Stimulated activated CD4-positive, alpha-beta T cell treated with anti-CD3 and anti-CD28 coated beads, Interleukin-15, amount 100 ng/mL, for 1 hour (primary cell): ENCODE measurements at places on chromosomes 7 and 10.

GRCh38 chr10:130894471-130894870, 417.1 kb downstream of the TCERG1L start:
- DNase-seq, result no peak

- DNase-seq, result no peak
Observed at GRCh38 chr10:131830446-131831130, 70.2 kb upstream of the PPP2R2D start.

DNA sequence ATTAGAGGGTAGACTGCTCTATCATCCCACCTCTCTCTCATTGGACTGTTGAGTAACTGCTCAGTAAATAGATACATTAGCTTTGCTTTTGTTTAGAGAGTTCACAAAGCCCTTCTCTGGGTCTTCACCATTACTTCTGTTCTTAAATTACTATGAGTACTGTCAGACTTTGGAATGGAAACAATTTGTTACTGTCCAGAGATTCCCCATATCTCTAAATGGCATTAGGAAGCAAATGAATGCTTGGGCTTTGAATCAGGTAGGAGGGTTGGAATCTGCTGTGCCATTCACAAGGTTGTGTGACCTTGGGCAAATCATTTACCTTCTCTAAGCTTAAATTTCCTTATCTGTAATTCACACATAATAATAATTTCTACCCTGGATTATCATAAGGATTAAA, 541.0 kb upstream of the FZD8 start:
- no peak for DNase-seq

DNA sequence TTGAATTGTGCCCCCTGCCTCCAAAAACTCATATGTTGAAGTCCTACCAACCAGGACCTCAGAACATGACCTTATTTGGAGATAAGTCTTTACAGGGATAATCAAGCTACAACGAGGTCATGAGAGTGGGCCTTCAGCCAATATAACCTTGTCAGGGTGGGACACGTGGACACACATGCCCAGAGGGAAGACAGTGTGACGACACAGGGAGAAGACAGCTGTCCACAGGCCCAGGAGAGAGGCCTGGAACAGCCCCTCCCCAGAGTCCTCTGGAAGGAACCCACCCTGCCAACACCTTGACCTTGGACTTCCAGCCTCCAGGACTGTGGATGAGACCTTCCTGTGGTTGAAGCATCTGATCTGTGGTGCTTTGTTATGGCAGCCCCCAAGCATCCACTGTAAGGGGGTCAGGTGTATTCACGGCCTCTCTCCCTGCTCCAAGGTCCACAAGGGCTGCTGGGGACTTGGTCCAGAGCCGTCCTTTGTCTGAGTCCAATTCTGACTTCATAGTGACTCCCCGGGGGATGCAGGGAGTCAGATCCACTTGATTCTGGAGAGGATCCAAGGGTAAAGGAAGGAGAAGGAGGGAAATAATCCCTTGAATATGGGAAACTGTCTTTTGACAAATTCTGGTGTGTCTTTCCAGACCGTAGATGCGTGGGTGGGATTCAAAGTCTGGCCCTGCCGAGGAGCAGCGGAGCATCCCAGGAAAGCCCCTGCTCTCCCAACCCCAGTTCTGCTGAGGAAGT, 7.0 kb downstream of the CALML3 start:
- DNase-seq, result no peak

DNA sequence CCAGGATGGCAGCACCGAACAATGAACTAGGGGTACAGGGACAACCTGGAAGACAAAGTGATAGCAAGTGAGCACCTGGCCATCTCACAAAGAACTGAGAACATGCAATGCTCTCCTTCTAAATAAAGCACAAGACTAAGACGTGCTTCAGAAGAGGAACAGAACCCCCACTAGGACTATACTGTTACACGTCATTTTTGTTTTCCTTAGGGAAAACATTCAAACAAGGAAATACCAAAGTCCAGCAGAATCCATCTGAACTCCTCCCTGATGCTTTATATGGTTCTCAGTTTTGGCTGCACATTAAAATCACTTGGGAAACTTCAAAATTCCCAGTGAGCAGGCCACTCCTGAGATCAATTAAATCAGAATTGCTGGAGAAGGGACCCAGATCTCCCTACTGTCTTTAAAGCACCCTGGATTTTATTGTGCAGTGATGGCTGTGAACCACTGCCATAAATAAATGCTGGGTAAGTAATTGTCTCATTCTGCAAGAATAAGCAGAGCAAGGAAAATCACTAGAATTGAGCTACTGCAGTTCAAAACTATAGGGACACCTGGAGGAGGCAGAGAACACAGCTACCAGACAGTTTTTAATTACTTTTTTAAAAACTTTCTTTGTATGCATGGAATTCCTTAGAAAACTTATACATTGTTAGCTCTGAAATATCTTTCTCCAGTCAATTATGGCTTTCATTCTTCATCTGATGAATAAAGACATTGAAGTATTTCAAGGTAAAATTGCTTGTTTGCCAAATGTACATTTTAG, 866.5 kb upstream of the GHITM start:
- DNase-seq, result no peak

GRCh38 chr10:132375116-132375794, 21.7 kb upstream of the PWWP2B start:
- no peak for DNase-seq

DNA sequence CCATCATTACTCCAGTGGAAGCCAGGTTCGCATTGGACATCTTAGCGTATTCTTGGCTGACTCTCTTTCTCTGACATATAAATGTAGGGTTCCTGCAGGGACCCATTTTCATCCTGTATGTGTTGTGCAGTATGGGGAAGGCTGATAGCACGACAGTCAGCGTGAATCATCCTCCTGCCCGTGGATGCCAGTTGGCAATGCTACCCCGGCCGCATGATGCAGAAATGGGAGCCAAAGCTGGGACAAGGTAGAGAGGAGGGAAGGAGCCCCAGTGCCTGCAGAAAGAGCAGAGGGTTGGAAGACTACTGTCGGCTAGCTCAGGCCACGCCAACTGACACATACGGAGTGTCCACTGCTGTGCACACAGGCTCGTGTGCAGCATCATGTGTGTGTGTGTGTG, 251.6 kb downstream of the SKAP2 start:
- DNase-seq, result no peak

DNA sequence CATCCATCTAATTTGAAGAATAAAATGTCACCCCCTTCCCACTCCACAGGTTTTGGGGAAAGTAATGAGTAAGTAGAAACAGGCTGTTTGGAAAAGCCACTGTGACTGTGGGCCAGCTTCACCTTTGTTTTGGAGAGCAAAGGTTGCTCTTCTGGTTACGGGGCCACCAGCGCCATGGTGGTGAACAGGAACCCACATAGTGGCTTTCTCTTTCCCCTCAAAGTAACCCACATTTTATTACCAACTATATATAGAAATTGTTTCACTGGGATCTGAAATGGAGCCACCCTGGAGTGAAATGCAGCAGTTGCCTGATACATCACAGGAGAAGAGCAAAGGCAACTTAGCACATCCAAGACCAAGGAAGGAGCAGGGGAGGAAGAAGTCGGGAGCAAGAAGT, 112.3 kb upstream of the EFCAB10 start:
- DNase-seq, result no peak

GRCh38 chr7:30285067-30285535, 704 bp downstream of the ZNRF2 start:
- peak; percentile 16 for DNase-seq

- no peak for DNase-seq
Observed at GRCh38 chr10:74863551-74863950, 37.2 kb downstream of the KAT6B start.

GRCh38 chr7:123120286-123120685, 79.5 kb downstream of the SLC13A1 start:
- DNase-seq, result no peak

- no peak for DNase-seq
Observed at GRCh38 chr7:114789161-114789560, 132.7 kb upstream of the MDFIC start.

DNA sequence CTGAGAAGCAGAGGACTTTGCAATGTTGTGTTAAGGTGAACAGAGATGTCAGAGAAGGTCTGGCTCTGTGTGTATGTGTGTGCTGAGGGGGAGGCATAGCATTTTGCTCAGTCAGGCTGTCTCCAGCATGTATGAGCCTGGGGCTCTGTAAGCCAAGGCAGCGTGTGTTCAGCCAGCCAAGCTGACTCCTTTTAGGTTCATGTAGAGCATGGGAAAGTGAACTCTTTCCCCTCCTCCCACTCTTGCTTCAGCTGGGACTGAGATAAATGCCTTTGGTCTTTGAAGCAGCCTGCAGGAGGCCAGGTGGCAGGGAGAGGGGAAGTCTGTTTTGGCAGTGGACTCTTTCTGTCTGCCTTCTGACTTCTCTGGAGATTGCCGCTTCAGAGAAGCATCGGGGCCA, 3.8 kb downstream of the SFXN2 start:
- DNase-seq, result no peak

DNA sequence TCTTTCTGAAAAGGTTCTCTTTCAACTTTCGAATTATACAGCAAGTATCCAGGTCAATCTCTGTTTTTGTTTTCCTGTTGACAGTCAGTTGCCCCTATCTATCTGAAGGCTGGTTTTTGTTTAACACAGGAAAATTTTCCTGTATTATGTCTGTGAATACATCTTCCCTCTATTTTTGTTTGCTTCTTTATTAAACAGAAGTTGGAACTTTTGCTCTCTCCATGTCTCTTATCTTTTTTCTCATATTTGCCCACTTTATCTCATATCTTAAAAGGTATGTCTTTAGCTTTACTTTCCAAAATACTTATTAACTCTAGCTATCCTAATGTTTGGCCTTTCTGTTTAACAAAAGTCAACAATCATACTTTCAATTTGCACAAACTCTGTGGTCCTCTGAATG, 95.0 kb downstream of the BRAF start:
- no peak for DNase-seq

DNA sequence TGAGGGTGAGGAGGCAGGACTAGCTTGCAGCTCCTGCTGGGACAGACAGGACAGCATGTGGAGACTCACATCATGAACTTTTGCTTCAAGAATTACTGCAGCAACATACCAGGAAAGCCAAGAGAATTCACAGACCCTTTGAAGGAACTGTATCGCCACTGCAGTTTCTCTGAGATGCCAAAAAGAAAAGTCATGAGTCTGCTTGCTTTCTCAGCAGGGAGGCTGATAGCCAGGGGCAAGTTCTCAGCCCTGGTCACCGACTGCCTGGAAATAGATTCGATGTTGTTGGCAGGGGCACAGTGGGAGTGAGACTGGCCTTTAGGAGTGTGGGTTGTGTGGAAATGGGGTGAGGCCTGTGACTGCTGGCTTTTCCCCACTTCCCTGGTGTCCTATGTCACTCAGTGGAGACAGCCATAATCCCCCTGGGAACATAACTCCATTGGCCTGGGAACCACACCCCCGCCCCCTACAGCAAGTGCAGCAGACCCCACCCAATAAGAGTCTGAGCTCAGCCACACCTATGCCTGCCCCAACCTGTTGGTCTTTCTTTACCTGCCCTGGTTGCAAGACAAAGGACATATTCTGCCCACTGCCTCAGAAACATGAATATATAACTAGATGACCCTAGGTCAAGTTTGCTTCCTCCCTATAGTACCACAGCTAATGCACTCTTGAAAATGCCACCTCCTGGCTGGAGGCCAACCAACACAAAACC, 1.6 kb upstream of the SAMD9 start:
- no peak for DNase-seq

DNA sequence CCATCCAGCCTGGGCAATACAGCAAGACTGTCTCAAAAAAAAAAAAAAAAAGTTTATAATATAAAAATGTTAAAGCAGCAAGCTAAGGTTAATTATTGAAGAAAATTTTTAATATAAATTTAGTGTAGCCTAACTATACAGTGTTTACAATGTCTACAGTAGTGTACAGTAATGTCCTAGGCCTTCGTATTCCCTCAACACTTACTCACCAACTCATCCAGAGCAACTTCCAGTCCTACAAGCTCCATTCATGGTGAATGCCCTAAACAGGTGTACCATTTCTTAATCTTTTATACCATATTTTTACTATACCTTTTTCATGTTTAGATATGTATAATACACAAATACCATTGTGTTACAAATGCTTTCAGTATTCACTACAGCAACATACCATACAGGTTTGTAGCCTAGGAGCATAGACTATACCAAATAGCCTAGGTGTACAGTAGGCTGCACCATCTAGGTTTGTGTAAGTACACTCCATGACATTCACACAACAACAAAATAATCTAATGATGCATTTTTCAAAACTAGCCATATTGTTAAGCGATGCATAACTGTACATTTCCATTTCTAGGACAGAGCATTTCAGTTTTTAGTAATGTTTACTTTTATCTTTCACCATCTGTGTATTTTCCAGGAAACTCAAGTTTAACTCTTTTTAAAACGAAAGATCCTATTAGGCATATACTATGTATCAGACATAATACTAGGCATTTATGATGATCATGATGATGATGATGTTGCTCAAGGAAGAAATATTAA, 43.3 kb downstream of the CNOT4 start:
- DNase-seq, result no peak

DNA sequence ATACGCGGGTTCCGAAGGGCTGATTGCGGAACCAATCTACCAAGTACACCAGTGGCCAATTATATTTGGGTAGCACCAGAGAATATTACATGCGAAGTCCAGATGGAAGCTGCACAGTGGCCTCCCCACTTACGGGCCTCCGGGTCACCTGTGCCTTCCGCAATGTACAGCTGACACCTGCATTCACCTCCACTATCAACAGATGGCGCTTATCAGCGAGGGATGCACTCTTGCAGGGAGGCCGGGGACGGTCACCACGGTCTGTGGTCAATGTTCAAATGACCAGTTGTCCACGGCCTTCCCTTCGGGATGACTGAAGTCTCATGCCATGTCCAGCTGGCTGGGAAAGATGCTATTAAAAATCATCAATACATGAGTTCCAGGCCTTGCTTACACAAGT, 47.6 kb downstream of the SLIT1 start:
- no peak for DNase-seq

GRCh38 chr10:10520491-10521385, 496.9 kb upstream of the CELF2 start:
- DNase-seq, result no peak

GRCh38 chr10:18647945-18648344, 3.4 kb downstream of the NSUN6 start:
- DNase-seq, result no peak

GRCh38 chr10:131915484-131915883, 14.7 kb downstream of the PPP2R2D start:
- no peak for DNase-seq

DNA sequence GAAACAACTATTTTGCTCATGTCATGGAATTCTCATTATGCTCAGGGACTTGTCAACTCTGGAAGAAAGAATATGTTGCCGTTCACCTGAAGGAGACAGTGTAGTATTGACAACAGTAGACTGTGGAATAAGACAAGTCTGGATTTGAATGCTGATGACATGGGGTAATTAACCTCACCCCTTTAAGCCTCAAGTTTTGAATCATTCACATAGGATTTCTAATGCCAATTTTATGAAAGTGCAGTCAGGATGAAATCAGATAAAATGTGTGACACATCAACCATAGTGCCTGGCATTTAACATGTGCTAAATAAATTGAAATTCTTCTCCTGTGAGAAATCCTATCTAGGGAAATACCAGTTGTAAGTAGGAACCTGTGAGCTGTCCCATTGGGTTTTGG, 305.8 kb downstream of the KIF20B start:
- DNase-seq, result no peak

GRCh38 chr7:5532536-5533335, 109.1 kb upstream of the TNRC18 start:
- DNase-seq, result peak; percentile 39
